ENCODE measurements at places on chromosomes 11 and 22. TPM values are rescaled to one million over a fixed set of nuclear protein-coding genes. Genes with fewer than 3 reads are reported as not detected.

GRCh38 chr11:87351676-87352075 is 313.9 kb downstream of the TMEM135 start:
- no peak for DNase-seq

DNA sequence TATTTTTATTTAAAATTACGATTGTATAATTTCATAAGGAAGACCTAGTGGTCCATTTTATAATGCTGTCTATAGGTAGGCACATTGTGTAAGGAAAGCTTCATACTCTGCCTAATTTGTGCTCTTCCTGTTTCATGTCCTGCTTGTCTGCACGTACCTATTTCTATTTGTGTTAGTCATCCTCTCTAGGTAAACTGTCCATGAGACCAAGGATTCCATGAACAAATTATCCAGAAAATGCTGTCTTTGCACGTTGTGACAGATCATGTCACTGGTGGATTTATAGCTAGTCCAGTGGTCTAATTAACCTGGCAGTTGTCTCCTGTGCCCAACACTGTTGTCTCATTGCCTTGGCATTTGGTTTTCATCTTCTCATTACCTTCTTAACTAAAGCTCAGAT is 44.7 kb downstream of the DNAJC24 start:
- DNase-seq = no peak

- no peak for DNase-seq
Measured at GRCh38 chr11:26867286-26867685, 126.6 kb upstream of the FIBIN start.

DNA sequence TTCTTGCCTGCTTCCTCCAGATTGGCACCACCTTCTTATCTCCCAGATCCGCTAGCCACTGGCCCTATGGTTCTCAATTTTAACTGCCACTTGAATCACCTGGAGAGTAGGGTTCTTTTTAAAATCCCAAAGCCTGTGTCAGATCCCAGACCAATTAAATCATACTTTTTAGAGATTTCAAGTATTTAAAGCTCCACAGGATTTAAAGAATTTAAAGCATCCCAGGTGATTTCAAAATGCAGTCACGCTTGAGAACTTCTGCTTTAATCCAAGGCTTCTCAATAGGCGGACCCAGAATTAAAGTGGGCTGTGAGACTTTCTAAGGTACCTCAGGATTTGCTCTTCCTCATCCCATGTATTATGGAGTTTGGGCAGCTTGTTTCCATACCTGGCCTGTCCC is 400.0 kb downstream of the SOX6 start:
- DNase-seq = no peak

GRCh38 chr11:126487711-126488110 is 132.2 kb downstream of the ST3GAL4 start:
- DNase-seq = no peak

DNA sequence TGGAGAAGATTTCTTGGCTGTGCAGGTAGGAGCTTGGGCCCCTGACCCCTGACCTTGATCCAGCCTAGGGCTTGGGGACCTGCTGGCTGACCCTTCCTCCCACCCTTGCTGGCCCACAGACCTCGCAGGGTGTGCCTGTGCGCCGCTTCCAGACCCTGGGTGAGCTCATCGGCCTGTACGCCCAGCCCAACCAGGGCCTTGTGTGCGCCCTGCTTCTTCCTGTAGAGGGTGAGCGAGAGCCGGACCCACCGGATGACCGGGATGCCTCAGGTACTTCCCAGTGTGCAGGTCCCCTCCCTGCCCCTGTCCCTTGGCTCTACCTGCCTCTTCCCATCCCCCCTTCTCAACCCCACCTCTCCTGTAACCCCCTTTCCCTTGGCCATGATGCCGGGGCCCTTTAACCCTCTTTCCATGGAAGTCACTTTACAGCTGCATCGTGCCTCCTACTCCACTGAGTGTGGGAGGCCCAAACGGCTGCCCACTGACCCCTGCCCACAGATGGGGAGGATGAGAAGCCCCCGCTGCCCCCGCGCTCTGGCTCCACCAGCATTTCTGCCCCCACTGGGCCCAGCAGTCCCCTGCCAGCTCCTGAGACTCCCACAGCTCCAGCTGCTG is 3.8 kb downstream of the INPPL1 start:
- DNase-seq = no peak

DNA sequence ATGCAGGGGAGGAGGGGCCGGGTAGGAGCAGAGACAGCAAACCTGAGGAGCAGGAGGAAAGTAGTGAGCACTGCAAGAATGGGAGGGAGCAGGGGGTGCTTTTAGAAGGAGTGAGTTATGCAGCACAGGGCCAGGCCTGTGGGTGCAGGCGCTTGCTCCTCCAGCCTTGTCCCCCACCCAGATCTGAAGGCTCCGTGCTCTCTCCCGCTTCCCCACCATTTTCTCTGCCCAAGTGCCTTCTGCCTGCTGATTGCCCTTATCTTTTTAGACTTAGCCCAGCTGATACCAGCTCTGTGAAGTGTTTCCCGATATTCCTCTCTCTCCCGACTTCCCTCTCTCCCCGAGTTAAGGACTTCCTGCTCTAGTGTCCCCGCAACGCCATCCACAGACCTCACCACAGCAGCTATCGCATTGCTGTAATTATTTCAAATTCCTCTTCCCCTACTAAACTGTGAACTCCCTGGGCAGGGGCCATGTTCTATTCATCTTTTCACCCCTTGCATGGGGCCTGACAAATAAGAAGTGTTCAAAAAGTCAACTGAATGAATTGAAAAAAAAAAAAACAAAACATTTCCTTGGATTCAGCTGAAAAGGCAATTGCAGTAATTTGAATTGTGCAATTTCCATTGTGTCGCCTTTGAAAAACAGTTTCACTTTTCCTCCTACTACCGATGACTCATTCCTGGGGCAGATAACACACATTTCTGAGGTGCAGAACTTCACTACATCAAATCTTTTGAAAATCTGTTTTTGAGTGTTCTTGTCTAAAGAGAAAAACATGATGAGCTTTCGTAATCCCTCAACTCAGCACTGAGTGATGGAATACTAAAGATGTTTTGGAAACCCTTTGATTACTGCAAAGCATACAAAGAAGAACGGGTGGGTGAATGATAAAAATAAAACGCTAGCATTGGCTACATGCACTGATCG is 69.7 kb upstream of the BMAL1 start:
- peak; percentile 37 for DNase-seq

- no peak for DNase-seq
Measured at GRCh38 chr11:94790197-94790596, 22.0 kb downstream of the AMOTL1 start.

DNA sequence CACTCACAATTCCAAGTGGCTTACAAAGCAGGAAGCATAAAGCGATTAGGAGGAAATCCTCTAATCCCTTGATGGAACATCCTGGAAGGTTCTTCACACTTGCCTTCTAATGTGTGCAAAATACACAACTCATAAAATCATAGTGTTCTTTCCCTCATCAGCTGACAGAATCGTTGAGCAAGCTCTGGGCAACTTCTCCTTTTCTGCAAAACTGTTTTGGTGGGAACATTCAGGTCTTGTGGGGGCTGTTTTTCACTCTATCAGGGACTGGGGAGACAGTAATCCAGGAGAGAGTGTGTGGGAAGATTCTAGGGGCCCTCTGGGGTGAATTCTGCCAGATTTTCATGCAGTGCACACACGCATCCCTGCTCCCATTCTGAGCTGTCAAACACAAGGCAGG is 53.2 kb downstream of the IRAG1 start:
- DNase-seq = no peak

- DNase-seq = no peak
Measured at GRCh38 chr11:68500206-68500605, 39.7 kb downstream of the PPP6R3 start.

DNA sequence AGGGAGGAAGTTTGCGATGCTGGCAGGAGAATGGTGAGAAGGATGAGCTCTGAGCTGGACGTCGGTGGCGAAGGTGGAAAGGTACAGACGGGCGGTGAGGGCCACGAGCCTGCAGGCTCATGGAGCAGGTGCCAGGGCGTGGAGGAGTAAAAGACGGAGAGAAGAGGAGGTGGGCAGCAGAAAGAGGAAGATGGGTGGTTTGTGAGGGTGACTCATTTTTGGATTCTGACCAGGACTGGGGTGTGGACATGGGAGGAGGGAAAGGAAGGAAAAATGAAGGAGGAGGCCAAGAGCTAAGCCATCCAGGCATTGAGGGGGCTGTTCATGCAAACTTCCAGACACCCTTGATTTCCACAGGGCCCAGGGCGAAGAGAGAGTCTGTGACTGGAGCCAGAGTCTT is 3.5 kb downstream of the ZDHHC24 start:
- no peak for DNase-seq

GRCh38 chr22:42801252-42802080 is 55.6 kb downstream of the ARFGAP3 start:
- no peak for DNase-seq

The FOLR2 gene
- not detected for total RNA-seq

The FGF19 gene
- total RNA-seq = not detected

The OR2D2 gene
- total RNA-seq = not detected

The ZNF214 gene
- not detected for total RNA-seq

The OR52H1 gene
- total RNA-seq = 0.37 TPM

The SPON1 gene
- total RNA-seq = 1.4 TPM

The BACE1-AS gene
- total RNA-seq = 5.6 TPM

The BAIAP2L2 gene
- total RNA-seq = 0.50 TPM

The VWCE gene
- total RNA-seq = 1.7 TPM

The ARHGAP8 gene
- 0.37 TPM for total RNA-seq

The CD81 gene
- 157 TPM for total RNA-seq

The SYT7 gene
- total RNA-seq = not detected

Data from activated CD4-positive, alpha-beta T cell treated with anti-CD3 and anti-CD28 coated beads, Interleukin-2, amount 10 ng/mL, durations not matched to agents 7 days and 5 days (primary cell).